ENCODE measurements at places on chromosomes 3 and 15. TPM values are rescaled to one million over a fixed set of nuclear protein-coding genes. Genes with fewer than 3 reads are reported as not detected.

The MUSTN1 gene
- total RNA-seq = not detected

The NRG4 gene
- total RNA-seq = not detected

The CHDH gene
- total RNA-seq = 0.10 TPM

The PCLAF gene
- 28.7 TPM for total RNA-seq

The CADPS gene
- not detected for total RNA-seq

The SMCO1 gene
- total RNA-seq = not detected

The TRIP4 gene
- 13.4 TPM for total RNA-seq

The C3orf70 gene
- total RNA-seq = 0.67 TPM

The AGTR1 gene
- total RNA-seq = not detected

The ZMYND10 gene
- total RNA-seq = 0.19 TPM

The PLAAT1 gene
- 0.98 TPM for total RNA-seq

The SLC28A1 gene
- not detected for total RNA-seq

The C3orf85 gene
- total RNA-seq = not detected

The ARPP21 gene
- total RNA-seq = under 0.01 TPM

The CDC25A gene
- total RNA-seq = 20.9 TPM

The NSMCE3 gene
- total RNA-seq = 7.8 TPM

The GPR27 gene
- not detected for total RNA-seq

The DAZL gene
- total RNA-seq = not detected

The KLF15 gene
- 1.5 TPM for total RNA-seq

The FES gene
- 45.2 TPM for total RNA-seq

The ZNF80 gene
- total RNA-seq = not detected

The RBPMS2 gene
- not detected for total RNA-seq

The CCDC66 gene
- total RNA-seq = 19.7 TPM

The PPM1L gene
- 4.7 TPM for total RNA-seq

The TIMP4 gene
- 0.98 TPM for total RNA-seq

The B4GALT4 gene
- total RNA-seq = 3.3 TPM

The MCF2L2 gene
- 1.2 TPM for total RNA-seq

The HYAL3 gene
- total RNA-seq = 11.8 TPM

The HYAL1 gene
- 2.8 TPM for total RNA-seq

The ROBO2 gene
- under 0.01 TPM for total RNA-seq

The AGBL1 gene
- under 0.01 TPM for total RNA-seq

The LRRC34 gene
- total RNA-seq = 3.8 TPM

The MAP6D1 gene
- 2.9 TPM for total RNA-seq

The CAMP gene
- not detected for total RNA-seq

The CYP1A2 gene
- total RNA-seq = not detected

The KIF7 gene
- 3.9 TPM for total RNA-seq

The PP2D1 gene
- not detected for total RNA-seq

The KBTBD13 gene
- total RNA-seq = not detected

The MON1A gene
- total RNA-seq = 16.7 TPM

The PLA1A gene
- 1.3 TPM for total RNA-seq

The SAMD7 gene
- total RNA-seq = not detected

The LRRC3B gene
- not detected for total RNA-seq

The A4GNT gene
- total RNA-seq = not detected

The SPSB4 gene
- not detected for total RNA-seq
